ENCODE measurements at places on chromosomes 4 and X.

- DNase-seq: no peak
These were observed 7.3 kb downstream of the CCDC110 start for GRCh38 chr4:185464183-185464582.

GRCh38 chr4:79296768-79297428 is 29.0 kb downstream of the NAA11 start:
- DNase-seq: no peak

DNA sequence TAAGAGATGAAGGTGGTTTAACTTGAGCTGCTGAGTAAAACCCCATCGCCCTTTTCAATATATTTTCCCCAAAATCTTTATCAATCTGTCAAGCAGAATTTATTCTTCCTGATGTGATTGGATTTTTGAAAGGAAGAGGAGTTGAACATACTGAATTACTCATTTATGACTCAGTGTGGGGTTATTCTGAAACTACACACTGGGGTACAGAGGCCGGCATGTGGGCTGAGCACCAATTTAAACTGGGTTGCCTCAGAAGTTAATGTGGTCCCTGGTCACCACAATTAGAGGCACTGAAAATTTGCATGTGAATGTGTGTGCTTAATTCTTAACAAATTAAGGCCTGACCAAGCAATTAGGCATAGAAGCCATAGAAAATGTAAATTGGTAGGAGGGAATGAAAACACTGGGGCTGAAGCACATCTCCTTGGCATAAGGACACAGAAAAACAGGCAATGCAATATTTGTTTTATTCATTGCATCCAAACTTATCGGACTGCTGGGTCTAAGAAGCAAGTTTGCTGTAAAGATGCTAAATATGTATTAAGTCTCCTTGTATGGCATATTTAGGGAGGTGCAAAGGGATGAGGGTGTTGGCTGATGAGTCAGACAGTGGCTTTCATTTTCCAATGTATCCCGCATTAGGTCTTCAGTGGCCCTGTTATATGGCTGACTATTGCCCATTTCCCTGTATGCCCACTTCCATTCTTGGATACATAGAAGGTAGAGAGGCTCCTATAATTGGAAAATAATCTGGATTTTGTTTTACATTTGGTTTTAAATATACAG is 170.9 kb downstream of the IL15 start:
- no peak for DNase-seq

- DNase-seq: no peak
These were observed 157.0 kb downstream of the SHROOM3 start for GRCh38 chr4:76591992-76592391.

DNA sequence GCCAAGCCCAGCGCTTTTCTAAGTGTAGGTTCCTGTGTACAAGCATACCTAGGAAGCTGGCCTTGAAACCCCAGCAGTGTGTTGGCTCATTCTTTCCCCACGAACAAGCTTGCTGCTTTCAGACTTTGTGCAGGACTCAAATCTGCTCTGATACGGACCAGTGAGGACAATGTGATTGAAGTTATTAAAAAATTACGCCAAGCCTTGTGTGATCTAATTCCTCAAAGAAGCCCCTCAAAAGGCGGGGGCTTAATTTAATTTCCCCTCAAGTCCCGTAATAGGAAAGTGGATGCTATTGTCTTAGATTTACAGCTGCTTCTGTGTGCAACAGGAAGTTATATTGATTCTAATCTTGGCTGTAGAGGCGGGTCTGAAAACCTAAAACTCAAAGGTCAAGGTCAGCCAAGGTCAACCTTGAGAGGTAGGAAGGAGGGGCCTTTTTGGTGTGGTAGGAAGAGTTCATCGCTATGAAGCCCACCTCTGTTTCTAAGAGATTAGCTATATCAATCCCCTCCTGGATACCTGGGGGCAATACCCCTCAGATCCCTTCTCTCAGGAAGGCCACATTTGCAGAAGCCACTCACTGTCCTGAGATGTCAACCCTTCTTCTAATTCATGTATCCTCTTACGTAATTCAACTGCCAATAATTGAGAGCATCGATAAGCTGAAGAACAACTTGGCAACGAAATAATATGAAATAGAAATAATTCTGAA is 45.1 kb downstream of the TBC1D9 start:
- DNase-seq: no peak

GRCh38 chrX:136220540-136220939 is 30.7 kb downstream of the MAP7D3 start:
- DNase-seq: no peak
